ENCODE measurements at places on chromosomes 2 and 18.

DNA sequence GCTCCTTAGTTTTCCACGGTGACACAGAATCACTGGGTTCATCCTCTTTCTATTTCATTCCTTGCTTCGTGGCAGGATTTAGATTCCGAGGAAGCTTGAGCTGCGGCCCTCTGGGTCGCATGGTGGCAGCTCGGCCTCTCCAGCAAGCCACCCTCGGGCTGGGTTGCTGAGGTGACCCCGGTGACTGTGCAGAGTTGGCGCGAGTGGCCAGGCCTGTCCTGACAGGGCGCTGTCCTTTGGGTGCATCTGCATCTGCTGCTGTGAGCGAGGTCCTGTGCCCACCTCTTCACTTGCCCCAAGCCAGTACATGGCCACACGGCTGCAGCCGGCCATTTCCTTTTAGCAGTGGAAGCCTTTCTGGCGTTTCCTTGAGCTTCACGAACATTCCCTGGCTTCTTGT is 21.8 kb downstream of the PRELID3A start:
- DNase-seq, result no peak

DNA sequence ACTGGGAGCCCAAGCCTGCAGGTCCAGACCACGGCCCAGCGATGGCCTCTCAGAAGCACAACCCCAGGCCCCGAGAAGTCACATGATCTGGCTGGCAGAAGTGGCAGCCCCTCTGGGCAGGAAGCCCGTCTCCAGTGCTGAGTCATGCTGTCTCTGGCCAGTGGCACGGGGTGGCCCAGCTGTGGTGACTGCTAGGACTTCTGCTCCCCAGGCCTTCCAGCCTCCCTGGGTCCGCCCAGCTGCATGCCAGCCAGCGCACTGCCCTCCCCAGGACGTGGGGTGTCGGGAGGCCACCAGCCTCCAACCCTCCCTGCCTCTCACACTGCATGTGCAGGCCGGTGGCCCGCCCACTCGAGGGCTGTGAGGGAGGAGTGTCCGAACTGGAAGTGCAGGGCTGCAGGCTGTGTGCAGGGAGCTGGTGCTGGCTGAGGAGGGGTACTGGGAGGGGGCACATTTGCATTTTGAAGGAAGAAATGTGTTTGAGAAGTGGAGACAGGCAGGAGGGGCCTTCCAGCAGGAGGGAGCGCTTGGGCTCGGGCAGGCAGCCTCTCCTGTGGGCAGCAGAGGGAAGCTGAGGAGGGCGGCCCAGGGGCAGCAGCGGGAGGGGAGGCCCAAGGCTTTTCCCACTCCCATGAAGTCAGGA is 17.0 kb upstream of the HPCAL1 start:
- peak; percentile 88 for DNase-seq

DNA sequence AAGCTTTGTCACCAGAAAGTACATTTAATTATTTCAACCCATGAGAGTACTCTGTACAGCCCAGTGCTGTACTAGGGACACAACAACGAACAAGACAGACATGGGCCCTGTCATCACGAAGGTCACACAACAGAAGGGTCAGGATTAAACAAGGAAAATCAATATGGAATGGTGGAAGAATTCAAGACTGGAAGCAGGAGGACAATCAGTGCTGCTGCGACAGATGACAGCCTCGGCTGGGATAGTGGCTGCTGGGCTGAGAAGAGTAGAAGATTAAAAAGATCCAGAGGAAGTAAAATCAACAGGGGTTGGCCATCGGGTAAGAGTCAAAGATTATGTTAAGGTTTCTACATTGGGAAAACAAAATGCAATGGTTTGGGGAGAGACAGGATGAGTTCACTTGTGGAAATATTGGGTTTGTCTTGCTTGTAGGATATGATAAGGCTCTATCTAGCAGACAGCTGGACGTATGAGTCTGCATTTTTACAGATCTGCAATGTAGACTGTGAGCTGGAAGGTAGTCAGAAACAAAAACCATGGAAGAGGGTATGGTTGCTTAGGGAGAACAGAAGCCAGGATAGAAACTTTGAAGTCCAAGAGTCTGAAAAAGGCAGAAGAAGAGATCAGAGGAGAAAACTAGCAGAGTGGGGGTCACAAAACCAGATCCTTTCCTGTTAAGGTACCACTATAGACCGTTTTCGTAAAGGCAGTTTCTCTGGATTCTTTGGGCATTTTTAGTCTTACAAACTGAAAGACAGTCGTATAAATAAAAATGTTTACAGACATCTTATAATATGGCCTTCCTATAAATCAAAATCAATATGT is 84.1 kb downstream of the PRELID3A start:
- no peak for DNase-seq

GRCh38 chr2:223465793-223466192 is 136.4 kb downstream of the SCG2 start:
- DNase-seq, result no peak

GRCh38 chr18:23682472-23682871 is 6.8 kb upstream of the LAMA3 start:
- DNase-seq, result no peak
